ENCODE measurements at places on chromosomes 12 and 14.

GRCh38 chr12:39835517-39836489, 216.2 kb upstream of the ABCD2 start:
- no peak for DNase-seq

DNA sequence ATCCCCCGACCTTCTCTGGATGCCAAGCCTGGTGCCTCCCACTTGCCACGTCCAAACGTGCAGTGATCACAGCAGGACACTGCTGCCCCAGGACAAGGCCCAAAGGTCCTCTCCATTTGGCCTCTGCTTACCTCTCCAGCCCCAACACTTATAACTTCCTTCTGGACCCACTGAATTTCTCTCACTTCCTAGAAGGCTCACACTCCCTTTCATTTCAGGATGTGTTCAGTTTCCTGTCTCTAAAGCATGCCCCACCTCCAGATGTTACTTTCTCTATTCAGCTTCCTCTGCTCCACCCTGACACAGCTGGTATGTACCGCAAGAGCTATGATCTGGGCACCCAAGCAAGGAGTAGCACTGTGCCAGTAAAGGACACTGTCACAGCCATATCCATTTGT, 33.0 kb downstream of the CDKL1 start:
- no peak for DNase-seq

- no peak for DNase-seq
Observed at GRCh38 chr12:25052914-25053211, 104.0 kb upstream of the BCAT1 start.

DNA sequence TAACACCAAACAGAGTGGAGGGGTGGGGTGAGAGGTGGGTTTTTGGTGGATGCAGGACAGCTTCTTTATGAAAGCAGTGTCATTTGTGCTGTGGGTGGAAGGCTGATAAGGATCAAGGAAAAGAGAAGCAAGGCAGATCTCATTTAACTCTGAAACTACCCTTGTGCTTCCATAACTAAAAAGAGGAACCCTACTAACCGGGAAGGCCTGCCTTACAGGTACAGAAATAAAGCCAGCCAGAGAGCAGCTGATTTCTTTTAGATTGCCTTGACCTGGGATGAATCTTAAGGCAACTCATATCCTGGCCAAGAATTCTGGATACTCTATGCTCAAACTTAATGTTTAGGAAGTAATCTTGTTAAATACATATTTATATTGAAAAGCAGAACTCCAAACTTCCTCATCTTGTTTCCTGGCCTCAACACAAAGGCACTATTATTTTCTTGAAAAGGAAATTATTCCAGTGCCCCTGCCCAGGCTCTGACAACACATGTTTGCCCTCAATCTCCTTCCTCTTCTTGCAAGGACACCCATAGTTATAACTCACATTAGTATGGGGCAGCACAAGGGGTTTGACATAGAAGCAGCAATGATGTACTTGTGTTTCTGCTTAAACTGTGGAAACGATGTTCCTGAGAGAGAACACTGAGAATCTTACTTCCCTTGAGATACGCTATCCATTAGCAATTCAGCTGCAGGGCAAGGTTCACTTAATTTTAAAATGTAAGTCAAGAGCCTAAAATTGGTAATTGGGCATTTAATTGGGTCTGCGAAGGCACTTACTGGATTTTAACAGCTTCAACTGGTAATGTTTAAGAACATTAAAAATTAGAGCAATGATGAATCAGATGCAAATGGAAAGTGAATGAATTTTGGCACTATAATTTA, 173.7 kb downstream of the STXBP6 start:
- DNase-seq, result no peak

GRCh38 chr14:77459072-77459723, 1.3 kb downstream of the AHSA1 start:
- DNase-seq, result peak; percentile 22

DNA sequence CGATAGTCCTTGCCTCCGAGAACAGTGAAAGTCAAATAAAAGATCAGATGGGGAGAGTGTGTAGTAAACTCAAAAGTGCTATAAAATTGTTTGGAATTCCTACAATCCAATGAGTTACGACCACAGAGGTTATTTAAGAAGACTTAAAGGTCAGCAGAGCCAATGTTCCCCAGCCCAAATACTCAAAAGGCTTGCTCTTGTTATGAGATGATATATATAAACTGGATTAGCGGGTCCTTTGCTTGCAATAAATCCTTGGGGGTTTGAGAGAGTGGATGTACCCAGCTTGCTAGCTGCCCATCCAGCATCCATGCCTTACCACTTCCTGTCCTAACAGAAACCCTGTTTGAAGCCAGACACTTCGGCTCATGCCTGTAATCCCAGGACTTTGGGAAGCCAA, 29.0 kb upstream of the MED13L start:
- no peak for DNase-seq

DNA sequence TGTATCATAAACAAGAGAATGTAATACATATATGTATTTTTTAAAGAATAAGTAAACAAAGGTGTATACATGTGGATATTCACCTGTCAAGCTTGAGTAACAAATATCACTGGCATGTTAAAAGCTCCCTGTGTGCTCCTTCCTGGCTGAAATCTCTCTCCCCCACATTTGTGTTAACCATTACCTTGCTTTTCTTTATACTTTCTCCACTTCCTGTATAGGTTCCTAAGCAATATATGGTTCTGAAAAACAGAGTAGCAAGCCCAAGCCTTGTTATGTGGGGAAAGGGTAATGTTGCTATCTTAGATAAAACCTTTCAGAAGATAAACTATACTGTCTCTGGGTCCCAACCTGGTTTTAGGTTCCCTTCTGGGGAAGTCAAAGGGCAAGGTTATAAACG, 32.3 kb upstream of the TBC1D30 start:
- no peak for DNase-seq

GRCh38 chr12:104526320-104526719, 69.6 kb downstream of the CHST11 start:
- no peak for DNase-seq

- no peak for DNase-seq
Observed at GRCh38 chr14:32102152-32102787, 25.2 kb downstream of the ARHGAP5 start.

- no peak for DNase-seq
Observed at GRCh38 chr14:38836539-38836938, 266.5 kb downstream of the SEC23A start.

DNA sequence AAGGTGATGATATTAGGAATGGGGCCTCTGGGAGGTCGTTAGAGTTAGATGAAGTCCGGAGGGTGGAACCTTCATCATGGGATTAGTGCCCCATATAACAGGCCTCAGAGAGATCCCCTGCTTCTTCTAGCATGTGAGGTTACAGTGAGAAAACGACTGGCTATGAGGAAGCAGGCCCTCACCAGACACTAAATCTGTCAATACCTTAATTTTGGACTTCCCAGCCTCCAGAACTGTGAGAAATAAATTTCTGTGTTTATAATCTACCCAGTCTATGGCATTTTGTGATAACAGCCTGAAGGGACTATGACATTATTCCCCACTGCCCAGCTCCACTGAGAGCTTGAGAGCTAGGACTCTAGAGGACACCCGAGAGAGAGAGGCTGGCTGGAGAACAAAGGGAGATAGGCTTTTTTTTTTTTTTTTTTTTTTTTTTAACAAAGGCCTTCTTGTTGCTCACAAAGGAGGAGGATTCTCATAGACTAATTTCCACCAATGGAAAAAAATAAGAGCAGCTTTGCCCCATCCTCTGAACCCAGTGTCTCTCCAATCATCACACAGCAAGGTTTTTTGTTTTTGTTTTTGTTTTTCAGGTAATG, 87.8 kb upstream of the EEA1 start:
- no peak for DNase-seq

- DNase-seq, result no peak
Observed at GRCh38 chr14:42011221-42011620, 404.5 kb downstream of the LRFN5 start.

GRCh38 chr14:34081101-34081575, 130.3 kb upstream of the EGLN3 start:
- no peak for DNase-seq

DNA sequence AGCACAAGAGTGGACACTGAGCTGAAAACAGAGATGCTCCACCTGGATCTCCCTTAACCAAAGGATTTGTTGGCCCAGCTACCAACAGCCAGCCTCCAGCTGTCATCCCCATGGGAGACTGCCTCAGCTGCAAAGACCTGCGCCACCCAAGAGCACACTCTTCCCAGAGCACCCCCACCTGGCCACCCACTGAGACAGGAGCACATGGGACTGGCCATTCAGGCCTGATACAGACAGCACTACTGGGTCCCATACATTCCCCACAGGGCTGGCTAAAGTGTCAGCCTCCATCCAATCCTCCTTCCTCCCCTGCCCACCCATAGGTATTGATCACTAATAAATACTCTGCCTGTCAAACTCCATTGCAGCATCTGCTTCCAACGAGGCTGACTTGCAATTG, 241.5 kb downstream of the BCL11B start:
- no peak for DNase-seq

- DNase-seq, result peak; percentile 88
Observed at GRCh38 chr14:56244138-56244789, 126.1 kb downstream of the PELI2 start.

DNA sequence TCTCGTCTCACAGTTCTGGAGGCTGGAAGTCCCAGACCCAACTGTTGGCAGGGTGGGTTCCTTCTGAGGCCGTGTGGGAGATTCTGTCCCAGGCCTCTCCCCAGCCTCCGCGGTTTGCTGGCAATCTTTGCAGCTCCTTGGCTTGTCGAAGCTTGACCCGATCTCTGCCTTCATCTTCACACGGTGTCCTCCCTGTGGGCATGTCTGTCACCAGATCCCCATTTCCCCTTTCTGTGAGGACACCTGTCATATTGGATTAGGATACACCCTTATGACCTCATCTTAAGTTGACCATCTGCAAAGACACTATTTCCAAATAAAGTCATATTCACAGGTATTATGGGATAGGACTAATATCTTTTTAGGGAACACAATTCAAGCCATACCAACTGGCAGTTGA, 22.6 kb upstream of the LRP1-AS start:
- DNase-seq, result no peak

DNA sequence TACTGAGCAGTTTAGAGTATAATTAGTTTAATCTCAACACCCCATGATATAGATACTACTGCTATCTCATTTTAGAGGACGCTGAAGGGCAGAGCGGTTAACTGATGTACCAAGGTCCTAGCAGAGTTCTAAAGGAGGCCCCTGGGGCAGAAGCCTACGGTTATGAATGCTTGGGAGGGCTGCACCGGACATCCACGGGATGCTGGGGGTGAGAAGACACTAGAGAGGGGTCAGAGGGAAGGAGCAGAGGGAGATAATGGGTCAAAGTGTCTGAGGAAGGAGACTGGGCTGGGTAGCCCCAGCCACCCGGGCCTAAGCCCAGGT, 1.6 kb upstream of the ACTR6 start:
- DNase-seq, result no peak

GRCh38 chr12:3455312-3455711, 35.7 kb upstream of the PRMT8 start:
- no peak for DNase-seq

- no peak for DNase-seq
Observed at GRCh38 chr14:54758041-54758440, 144.6 kb downstream of the GCH1 start.

DNA sequence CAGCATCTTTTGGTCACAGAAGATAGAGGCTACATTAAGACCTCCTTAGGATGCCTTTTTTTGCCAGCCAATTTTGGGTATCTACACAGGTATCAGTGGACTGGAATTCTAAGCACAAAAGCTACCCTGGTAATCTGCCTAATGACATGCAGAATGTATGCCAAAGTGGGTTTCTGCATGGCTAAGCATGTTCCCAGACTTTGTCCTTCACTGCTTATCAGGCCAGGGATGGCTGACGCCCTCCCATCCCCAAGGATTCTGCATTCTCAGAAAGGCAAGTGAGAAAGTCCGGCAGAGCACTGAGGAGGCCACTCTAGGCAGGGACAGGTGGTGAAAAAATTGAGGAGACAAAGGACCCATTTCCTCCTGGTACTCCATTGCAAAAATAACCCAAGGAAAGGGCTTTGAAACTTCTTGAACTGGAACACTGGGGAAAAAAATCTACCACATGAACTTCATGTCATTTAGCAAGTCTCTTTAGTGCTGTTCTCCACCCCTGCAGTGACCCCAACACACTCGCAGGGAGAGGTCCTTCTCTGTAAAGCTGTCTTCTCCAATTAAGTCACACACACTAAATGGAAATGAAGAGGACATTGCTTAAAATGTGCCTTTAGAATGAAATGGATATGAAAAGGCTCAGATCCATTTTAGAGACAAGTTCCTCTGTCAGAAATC, 91.7 kb upstream of the MAX start:
- DNase-seq, result no peak

DNA sequence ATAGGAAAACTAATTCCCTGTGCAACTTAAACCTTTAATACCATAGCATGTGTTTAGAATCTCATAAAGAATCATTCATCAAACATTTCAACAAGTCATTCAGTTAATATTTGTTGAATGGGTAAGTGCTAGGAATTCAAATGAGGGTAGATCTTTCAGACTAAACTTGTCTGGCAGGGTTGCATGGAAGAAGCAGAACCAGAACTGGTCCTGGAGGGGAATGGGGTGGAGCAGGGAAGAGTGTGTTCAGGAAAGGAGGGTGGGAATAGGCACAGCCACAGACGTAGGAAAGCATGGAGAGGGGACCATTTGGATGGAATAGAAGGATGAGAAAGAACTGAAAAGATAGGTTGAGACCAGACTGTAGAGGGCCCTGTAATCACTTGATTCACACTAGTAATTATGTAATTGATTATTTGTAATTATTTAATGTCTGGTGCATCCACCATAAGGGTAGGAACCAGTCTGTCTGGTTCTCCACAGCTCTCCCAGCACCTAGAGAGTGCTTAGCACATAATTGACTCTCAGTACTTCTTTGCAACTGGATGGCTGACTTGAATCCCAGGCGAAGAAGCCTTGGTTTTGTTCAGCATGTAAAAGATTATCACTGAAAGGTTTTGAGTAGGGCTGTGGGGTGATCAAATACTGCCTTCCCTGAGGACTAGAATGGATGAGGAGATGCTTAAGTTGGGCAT, 3.0 kb upstream of the MAP3K9 start:
- no peak for DNase-seq

DNA sequence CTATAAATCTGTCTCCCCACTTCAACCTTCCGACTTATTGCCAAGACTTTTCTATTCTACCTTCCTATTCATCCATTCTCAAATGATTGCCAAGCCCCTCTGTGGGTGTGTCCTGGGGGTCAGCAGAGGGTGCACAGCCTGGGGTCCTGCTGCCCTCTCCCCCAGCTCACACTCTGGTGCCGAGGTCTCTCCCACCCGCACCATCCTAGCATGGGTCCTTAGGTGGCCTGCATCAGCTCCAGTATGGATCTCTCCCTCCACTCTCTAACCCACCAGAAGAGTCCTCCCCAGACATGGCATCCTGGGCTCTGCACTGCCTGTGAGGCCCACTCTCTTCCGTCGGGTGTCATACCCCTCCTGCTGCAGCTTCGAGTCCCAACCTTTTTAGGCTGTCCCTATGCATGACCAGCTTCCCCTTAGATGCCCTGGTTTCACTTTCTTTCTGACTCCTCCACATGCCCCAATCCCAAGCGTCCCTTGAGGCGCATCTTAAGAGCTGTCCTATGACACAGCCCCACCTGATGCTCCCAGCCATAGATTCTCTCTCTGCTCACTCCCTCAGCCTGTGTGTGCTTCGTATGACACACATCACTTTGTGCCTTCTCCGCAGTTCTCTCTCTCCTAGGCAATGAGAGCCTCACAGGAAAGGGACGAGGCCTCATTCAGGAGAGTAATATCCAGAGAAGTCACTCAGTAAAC, 43.9 kb downstream of the GIT2 start:
- DNase-seq, result no peak

- peak; percentile 43 for DNase-seq
Observed at GRCh38 chr12:85627584-85627983, 208.6 kb downstream of the RASSF9 start.

Data from fibroblast of skin of left biceps (primary cell).